Neuronal stem cell (in vitro differentiated cells): ENCODE measurements at places on chromosomes 11 and 22.

- no peak for DNase-seq
Observed at GRCh38 chr11:88522624-88523385, 185.3 kb upstream of the CTSC start.

DNA sequence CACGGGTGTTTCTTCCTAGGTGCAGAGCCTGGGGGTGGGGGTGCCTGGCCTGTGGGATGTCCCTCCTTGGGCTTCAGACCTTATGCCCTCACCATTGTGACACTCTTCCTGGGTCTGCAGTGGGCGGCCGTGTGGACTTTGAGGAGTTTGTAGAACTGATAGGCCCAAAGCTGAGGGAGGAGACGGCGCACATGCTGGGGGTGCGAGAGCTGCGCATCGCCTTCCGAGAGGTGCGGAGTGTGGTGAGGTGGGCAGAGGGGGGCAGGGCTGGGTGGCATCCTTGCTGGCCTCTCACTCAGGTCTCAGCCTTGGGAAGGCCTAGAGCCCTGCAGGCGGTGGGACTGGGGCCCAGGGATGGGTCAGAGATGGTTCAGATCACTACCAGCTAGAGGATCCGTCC is 2.3 kb downstream of the CABP4 start:
- DNase-seq, result no peak

DNA sequence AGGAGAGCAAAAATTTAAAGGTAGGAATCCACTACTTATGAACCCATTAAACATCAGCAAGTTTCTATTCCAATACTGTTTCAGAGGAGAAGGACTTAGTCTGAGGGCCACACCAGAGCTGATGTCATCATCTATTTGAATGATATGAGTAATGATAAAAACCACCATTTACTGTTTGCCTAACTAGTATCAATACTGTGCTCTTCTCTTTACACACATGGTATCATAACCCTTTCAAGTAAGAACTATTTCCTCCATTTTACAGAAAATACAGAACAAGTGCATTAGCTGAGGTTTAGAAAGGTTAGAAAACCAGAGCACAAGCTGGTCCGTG is 651.3 kb upstream of the KIRREL3 start:
- DNase-seq, result no peak

DNA sequence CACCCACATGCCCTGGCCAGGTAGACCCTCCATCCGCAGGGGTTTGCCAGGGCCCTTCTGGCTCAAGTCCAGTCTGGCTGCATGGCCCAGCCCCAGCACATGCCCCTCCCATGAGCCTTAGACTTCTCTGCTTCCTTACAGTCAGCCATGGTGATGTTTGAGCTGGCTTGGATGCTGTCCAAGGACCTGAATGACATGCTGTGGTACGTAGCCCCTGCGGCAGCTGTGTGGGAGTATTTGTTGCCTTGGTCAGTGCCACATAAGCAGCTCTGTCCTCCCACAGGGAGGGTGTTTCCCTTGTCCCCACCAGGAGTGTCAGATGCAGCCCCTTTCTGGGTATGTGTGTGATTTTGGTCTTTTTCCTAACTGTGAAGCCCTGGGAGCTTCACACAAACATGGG is 17.5 kb downstream of the CDC45 start:
- no peak for DNase-seq

DNA sequence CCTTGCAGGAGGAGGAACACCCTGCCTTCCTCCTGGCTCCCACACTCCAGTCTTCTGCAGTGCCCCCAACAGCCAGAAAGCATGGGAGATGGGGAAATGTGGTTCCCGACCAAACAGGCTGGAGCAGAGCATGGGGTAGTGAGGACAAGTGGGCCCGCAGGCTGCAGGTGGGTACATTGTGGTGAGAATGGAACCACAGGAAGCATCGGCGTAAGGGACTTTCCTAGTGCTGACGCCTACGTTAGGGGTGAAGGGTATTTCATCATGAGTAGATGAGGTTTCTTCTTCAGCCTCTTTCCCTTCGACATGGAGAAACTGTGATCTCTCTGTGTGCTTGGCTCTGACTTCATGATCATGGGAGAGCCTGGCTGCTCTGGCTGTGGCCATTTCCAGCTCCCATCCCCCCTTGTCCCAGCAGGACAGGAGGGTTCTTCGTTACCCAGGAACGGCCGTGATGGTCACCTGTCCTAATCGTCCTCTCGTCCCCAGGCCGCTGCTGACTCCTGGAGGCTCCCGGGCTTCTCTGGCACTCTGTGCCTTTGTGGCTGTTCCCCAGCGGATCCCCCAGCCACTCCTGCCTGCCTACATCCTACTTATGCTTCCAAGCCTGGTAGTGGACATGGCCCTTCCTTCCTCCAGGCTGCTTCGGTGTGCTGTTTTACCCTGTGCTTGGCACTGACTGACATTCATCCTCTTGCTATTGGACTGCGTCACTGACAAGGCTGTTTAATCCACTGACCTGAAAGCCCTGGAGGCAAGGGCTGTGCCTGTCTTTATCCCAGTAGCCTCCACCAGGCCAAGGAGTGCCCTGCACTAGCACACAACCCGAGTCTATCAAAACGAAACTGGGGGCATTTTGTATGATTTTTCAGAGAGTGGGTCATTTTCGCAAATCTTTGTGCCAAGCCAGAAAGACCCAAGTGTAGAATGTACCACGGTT is 65.2 kb upstream of the CECR2 start:
- no peak for DNase-seq

DNA sequence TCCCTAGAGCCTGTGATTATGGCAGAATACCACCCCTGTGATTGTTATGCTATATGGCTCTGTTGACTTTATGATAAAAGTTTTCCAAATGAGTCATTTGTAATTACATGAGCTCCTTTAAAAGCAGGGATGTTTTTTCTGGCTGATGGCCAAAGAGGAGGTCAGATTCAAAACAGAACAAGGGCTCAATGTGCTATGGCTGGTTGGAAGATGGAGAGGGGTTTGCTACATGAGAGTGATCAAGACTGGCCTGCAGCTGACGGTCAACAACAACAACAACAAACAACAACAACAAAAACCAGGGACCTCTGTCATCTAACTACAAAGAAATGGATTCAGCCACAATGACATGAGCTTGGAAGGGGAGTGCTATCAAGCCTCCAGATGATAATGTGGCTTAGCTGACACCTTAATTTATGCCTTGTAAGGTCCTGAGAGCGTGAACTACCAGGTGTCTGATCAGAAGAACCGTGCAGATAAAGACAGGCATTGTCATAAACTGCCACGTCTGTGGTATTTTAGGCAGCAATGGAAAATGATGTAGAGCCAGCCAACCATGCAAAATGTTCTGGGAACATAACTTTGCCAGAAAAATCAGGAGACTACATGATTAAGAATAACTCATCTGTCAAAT is 47.2 kb downstream of the PIWIL3 start:
- DNase-seq, result no peak

- DNase-seq, result no peak
Observed at GRCh38 chr22:21000207-21000986, 1.5 kb downstream of the THAP7 start.

- DNase-seq, result peak; percentile 24
Observed at GRCh38 chr11:2930704-2931419, 1.6 kb upstream of the PHLDA2 start.

DNA sequence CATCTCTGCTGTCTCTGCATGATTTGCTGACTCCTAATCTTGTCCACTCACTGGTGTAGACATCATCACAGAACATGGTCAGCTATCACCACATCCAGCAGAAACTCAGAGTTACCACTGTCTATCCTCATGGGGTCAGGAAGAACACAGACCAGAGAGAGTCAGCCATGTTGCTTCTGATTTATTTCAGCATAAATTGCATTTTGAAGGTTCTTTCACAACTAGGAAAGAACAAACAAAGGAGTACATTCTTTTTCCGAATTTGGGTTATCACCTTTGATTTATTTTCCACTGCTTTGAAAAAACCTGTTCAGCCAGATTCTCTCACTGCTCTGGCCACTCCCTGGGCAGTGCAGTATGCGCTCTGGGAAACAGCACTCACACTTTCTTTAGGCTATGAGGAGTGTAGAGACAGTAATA is 172.0 kb upstream of the MTMR2 start:
- no peak for DNase-seq

DNA sequence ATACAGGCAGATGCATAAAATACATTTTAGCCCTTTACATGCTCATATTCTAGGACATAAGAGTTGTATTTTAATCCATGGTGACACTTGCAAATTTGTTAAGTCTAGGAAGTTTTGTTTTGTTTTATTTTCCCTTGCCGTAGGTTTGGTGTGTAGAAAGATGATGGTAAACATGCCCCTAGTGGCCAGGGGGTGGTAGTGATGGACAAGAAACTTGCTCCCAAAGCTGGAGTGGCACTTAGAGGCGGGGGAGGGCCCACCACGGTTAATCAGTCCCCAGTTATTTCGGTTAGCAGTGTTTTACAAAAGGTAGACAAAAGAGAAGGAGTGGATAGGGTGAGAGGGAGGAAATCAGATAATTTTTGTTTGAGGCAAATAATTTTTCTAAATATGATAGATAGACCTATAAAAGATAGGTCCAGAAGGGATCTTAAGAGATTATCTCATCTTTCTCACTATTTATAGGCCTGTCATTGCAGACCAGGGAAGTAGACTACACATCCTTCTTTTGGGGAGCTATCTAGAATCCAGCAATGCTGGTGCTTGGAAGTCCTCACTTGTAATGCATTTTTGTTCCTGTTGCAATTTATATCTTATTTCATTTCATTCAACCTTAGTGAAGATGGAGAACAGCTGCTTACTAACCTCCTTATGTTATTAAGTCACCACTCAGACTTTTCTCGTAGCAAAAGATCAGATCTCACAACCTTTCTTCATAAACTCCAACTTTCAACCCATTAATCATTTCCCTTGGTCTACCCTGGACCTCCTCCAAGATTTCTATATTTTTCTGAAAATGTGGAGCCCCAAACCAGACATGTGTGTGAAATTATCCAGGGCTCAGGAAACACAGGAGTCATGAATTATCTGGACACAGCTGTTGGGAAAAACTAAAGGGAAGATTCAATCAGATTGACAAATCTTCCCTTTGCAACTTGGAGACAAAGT is 5.9 kb upstream of the BDNF start:
- DNase-seq, result no peak

DNA sequence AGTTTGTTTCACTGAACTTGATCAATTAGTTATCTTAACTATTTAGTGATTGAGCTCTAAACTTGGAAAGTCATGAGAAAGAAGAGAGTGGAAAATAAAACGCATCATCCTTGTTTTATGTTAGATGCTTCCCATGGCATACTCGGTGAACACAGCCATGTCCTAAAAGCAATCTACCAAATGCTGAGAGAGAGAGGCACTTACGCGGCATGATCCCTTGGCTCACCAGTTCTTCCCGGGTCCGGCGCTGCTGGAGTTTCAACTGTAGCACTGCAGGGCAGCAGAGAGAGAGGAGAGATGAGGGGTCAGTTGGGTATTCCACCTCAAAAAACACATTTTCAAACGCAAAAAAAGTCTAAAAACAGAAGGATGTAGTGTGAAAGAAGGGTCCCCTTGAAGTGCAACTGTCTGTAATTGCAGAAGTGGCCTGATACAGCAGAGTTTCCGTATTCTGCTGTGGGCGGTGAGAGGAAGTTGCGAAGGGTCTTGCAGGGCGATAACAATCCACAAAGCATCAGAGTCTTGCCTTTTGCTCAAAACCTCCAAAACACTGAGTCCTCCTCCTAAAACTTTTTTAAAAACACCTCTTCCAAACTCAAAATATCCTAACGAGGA is 92.7 kb downstream of the SGSM3 start:
- DNase-seq, result no peak

GRCh38 chr11:3905080-3905953 is 49.9 kb downstream of the STIM1 start:
- DNase-seq, result no peak

DNA sequence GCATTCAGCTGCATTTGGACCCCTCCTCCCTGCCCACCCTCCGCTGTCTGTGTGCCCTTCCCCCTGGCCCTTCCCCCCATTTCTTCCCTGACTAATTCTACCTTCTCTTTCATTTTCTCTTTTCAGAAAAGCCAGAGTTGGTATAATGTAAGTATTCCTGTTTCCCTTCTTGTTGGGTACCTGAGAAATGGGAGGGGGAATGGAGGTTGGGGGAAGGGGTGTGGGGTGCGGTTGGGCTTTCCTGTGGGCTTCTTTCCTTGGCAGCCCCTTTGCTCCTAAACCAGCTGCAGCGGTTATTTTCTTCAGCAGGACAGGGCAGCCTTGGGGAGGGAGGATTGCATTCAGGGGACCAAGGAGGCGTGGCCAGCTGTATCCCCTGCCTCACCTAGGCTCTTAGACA is 70.2 kb downstream of the SCN3B start:
- no peak for DNase-seq

- DNase-seq, result no peak
Observed at GRCh38 chr11:12966002-12966401, 43.1 kb upstream of the RASSF10 start.

DNA sequence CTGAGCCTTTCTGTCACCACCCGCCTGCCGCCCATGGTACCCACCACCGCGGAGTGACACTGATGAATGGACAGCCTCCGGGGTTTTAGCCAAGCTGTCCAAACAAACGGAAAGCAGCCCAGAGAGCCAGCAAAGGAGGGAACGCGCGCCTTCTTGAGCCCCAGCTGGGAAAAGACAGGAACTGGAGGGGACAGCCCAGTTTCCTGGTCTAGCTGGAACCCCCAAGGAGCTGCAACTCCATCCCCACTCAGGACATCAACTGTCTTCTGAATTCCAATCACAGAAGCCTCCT is 33.7 kb downstream of the SHISAL1 start:
- DNase-seq, result no peak

GRCh38 chr22:30325065-30325720 is 1.5 kb downstream of the TBC1D10A start:
- no peak for DNase-seq

DNA sequence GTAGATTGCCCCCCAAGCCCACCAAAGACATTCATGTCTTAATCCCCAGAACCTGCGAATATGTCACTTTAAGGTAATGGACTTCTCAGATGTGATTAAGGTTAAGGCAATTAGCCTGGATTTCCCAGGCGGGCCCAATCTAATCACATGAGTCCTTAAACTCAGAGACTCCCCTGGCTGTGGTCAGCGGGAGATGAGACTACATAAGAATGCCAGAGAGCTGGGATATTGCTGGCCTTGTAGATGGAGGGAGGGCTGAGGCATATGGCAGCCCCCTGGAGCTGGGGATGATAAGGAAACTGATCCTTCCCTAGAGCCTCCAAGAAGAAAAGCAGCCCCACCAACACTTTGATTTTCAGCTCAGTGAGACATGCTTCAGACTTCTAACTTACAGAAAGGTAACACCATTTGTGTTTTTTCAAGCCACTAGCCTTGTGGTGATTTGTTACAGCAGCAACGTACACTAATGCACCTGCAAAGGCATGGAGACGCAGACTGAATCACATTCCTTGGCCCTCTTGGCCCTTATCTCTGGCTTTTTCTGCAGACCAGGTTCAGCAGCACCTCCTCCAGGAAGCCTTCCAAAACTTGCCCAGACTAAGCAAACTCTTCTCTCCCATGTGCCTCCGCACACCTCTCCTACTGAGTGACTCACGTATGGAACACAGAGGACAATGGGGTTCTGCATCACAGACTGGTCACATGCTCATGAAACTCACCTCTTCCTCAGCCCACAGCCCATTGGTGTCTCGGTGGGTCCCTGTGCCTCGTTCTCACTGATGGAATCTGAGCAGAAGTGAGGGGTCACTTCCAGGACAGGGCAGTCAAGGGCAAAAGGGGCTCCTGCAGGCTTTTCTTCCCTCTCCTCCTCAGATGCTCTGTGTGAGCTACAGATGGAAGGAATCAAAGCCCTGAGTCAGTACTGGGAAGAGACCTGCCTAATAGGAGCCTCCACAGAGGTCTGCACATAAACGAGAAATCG is 86.3 kb upstream of the HMGXB4 start:
- no peak for DNase-seq
